Stomach (tissue), 19 donors: ENCODE measurements at places on chromosomes 12 and 14. TPM values are rescaled to one million over a fixed set of nuclear protein-coding genes. Genes with fewer than 3 reads are reported as not detected.

The MAP3K9 gene
- total RNA-seq, result 11.0 TPM

The MNAT1 gene
- 43.3 TPM for total RNA-seq

The PTGER2 gene
- 22.0 TPM for total RNA-seq

The SYT10 gene
- 0.14 TPM for total RNA-seq

The CLEC4D gene
- not detected for total RNA-seq

The THTPA gene
- 170 TPM for total RNA-seq

The IL31 gene
- not detected for total RNA-seq

The PRDM4 gene
- total RNA-seq, result 24.6 TPM

The FAM181A gene
- not detected for total RNA-seq

The PRKD1 gene
- 6.7 TPM for total RNA-seq

The RD3L gene
- not detected for total RNA-seq

The IGFBP6 gene
- 107 TPM for total RNA-seq

The A2ML1 gene
- 1.7 TPM for total RNA-seq

The KRT7 gene
- 95.8 TPM for total RNA-seq
